Thyroid gland (tissue), 4 donors: ENCODE measurements at places on chromosomes 16 and 17. TPM values are rescaled to one million over a fixed set of nuclear protein-coding genes. Genes with fewer than 3 reads are reported as not detected.

LHX1 gene
- total RNA-seq: not detected

- peak; percentile 67 for DNase-seq
These were observed 800 bp downstream of the PLEKHH3 start for GRCh38 chr17:42675965-42676423.

DNA sequence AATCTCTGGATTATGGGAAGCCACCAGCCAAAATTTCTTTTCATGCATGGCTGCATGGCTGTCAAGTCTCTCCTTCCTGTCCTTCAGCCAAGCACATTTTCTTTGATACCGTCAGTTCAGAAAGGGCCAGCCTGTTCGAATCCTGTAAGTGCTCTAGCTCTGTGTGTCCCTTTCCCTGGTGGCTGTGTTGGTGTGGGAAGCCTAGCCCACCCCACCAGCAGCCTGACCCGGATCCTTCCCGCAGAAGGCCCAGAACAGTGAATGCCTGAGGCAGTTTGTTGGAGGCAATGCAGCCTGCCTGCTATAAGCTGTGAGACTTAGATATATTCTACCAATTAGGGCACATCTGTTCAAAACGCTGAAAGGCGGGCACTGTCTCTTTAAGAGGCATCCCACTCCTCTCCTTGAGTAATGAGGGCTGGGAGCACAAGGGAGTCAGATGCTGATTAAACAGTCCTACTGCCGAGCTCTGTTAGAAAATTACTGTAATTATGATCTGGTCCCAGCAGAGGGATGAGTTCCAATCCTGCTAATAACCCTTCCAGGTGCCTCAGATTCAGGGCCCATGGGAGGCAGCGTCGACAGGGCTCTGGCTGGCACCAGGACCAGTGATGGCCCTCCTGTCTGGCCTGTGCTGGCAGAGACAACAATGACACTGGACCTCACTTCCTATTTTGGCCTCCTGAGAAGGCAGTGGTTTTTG is 18.4 kb downstream of the SNX11 start:
- no peak for DNase-seq

DNA sequence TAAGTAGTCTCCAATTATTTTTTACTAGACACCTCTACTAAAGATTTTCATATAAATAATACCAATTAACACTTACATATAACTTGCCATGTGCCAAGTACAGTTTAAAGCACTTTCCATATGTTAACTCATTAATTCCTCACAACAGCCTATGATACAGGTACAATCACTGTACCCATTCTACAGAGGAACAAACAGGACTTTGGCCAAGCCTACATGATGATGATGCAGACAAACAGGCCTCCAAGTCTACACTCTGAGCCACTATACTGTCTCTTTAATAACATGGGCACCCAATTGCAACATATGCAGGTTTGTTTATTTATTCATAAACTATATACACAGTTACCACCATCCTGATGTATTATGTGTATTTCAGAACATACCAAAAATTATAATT is 46.0 kb downstream of the TOX3 start:
- no peak for DNase-seq

DNA sequence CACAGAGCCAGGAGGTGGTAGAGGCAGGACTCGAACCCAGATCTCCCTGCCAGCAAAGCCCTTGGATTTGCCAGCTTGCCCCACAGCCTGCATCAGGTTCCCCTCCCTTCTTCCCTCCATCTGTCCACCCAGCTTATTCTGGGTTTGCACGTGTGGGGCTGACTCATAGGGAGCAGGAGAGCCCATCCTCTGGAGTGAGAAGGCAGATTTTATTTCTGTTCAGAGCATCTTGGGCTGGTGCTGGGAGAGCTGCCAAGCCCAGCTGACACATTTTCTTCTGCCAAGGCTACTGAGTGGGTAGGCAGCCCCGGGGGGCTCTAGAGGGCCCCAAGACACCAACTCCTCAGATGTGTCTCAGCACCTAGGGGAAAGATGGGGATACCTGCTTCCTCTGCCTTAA is 106.3 kb upstream of the CRHR1 start:
- no peak for DNase-seq

GRCh38 chr17:11986942-11987329 is 10.3 kb downstream of the ZNF18 start:
- DNase-seq: no peak

DNA sequence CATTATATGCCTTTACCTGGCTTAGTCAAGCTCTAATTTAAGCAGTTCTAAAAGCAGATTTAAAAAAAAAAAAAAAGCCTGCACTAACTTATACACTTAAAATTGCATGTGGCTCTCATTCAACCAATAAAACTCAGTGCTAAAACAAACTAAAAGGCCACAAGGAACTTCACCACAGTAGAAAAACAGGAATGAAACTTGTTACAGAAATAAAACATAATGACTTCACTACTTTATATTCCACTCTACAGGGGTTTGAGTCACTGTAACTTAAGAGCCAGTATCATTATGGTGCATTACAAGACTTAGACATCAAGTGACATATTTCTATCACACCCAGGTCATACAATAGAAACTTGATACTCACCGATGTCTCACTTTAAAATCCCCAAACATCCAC is 11.1 kb downstream of the CA10 start:
- no peak for DNase-seq

FKBP10 gene
- 75.3 TPM for total RNA-seq
